ENCODE measurements at places on chromosomes 1 and 21.

GRCh38 chr1:152511596-152511995 is 993 bp downstream of the LCE5A start:
- no peak for DNase-seq

- no peak for DNase-seq
Observed at GRCh38 chr1:68181165-68181556, 51.2 kb downstream of the WLS start.

DNA sequence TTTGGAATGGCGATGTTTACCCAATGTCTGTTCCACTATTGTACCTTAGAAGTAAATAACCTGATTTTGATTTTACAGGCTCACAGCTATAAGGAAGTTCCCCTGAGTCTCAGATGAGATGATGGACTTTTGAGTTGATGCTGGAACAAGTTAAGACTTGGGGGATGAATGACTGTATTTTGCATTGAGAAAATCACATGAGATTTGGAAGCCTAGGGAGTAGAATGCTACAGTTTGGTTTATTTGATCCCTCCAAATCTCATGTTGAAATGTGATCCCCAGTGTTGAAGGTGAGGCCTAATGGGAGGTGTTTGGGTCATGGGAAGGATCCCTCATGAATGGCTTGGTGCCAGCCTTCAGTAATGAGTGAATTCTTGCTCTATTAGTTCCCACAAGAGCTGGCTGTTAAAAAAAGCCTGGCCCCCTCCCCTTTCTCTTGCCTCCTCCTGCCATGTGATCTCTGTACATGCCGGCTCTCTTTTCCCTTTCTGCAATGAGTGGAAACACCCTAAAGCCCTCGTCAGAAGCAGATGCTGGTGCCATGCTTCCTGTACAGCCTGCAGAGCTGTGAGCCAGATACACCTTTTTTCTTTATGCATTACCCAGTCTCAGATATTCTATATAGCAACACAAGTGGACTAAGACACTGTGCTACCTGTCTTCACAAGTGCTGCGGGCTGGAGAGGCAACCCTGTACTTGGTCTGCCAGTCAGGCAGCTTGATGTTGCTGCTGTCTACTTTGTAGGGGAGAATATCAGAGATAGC is 77.0 kb upstream of the TLR5 start:
- no peak for DNase-seq

DNA sequence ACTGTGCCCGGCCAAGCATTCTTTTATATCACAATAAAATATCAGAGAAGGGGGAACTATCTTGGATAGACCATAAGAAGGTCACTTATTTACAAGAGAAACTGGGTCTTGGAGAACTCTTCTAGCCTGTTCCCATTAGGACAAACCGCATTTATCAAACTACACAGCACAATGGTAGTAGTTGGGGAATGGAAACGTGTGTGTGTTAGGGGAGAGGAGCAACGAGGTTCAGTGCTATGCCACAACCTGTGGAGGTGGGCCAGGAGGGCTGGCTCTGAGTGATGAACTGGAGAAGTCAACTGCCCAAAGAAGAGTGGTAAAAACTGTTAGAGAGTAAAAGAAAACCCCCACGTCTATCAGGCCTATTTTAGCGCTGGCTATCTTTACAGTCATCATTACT is 1.6 kb downstream of the DONSON start:
- no peak for DNase-seq

GRCh38 chr1:12548279-12548972 is 69.6 kb downstream of the DHRS3 start:
- no peak for DNase-seq

DNA sequence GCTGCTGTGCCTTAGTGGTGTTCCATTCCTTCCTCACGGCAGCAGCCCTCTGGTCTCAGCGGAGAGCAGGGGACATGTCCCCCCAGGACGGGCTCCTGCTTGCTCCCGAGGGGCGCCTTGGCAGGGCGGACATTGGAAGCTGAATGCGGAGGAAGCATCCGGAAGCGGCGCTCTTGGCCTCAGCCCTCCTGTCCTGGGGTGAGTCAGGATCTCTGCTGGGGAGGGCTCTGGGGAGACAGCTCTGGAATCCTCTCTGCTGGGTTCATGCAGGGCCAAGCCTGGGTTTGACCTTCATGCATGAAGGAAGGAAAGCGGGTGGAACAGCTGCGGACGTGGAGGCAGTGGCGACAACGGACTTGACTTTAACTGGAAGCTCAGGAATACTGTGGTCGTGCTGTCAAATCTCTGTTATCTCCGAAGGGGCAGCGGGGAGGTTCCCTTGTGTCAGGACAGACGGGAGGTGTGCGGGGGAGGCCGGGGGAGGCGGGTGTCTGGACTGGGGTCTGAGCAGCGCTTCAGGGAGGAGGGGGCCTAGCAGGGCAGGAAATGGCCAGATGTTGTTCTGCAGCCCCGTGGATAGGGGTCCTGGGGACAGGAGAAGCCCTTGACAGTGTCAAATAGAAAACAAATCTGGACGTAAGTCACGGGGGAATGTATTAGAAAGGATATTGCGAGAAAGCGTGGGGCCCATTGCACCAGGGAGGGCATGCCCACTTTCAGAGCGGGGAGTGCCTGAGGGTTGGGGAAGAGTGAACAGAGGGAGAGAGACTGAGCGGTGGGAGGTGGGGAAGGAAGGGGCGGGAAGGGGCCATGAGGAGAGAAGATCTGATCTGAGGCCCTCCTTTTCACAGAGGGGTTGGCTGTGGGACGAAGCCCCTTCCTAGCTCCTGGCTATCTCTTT is 26.6 kb downstream of the CRYAA start:
- no peak for DNase-seq

DNA sequence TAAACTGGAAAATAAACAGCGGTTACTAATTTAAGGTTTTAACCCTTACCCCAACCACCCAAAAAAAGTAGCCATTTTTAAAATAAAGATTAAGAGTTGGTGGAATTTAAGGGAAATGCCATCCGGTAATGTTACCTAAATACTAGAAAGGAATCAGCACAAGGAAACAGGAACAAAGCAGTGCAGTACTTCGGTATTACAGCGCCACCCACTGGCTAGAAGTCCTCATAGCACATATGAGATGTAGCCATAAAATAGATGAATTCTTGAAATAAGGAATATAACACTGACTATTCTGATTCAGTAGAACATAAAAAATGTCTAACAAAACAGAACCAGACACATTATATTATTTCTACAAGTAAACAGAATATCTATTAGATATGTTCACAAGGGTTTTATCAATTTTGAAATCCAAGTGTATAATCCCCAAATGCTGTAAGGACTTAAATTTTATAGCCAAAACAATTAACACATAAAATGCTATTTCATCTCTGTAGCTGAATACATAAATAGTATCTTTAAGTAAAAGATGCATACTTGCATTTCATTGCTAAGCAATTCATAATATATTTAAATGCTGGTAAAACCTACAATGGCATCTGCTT is 58.8 kb downstream of the FRRS1 start:
- peak; percentile 50 for DNase-seq

DNA sequence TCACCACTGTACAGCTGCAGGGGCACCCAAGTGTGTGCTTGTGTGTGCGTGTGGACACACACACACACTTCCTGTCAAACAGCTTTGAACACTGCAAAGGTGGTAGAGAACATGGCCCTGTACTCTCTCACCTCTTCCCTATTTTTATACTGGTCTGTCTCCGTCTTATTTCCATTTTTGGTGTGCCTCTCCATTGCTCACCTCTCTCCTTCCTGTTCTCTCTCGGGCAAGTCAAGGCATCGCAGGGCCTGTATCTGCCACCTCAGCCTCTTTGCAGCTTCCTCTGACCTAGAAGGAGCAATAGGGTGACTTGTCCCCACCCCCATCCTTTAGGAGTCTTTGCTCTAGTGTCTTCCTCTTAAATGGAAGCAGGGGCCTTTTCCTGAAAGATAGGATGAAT is 2.2 kb downstream of the SMCP start:
- no peak for DNase-seq

DNA sequence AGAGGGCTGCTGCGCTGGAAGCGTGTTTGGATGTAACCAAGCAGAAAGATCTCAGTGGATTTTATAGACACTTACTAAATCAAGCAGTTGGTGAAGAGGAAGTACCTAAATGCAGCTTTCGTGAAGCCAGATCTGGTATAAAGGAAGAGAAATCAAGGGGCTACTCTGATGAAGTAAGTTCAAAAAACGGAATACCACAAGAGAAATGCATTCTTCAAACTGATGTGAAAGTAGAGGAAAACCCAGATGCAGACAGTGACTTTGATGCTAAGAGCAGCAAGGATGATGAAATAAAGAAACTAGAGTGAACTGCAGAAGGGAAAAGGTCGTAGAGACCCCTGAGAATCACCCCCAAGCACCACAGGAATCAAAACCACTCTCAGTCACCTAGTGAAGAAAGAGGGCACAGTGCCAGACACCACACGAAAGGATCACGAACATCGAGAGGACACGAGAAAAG is 40.8 kb upstream of the NEXN start:
- no peak for DNase-seq

GRCh38 chr1:101137144-101138126 is 99.4 kb upstream of the S1PR1 start:
- DNase-seq: no peak

DNA sequence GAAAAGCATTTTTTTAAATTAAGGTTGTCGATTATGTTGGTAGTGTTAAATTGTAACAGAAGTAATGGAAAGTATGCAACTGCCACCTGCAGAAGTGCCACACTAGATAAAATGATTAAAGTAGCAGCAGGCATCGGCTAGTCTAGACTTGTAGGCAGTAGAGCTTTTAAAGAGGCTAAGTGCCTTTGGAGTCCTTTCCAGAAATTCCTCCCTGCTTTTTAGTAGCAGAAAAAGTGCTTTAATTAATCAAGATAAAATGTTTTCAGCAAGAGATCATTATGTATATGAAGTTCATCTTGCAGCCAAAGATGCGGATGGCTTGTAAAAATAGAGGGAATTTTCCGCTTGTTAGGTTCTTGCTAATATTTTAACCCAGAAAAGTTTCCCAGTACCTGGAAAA is 87.1 kb upstream of the LRRC8D start:
- no peak for DNase-seq

GRCh38 chr1:106289265-106289928 is 767.1 kb upstream of the PRMT6 start:
- DNase-seq: no peak

DNA sequence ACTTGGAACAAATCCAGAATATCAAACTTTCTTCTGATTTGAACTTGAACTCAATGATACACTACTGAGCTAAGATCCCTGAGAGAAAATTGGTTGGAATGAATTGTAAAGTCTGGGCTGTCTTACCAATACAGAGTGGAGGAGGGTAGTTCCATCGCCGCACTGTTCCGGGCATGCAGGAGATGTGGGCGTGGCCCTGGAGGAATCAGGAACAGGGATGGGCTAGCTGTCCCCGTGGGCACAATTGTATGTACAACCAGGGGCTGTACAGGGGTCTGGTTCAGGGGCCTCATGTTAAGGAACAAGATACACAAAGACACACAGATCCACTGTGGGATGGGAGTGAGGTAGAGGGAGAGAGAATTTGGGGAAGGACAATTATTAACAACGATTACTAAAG is 144.3 kb downstream of the ZSCAN20 start:
- no peak for DNase-seq

DNA sequence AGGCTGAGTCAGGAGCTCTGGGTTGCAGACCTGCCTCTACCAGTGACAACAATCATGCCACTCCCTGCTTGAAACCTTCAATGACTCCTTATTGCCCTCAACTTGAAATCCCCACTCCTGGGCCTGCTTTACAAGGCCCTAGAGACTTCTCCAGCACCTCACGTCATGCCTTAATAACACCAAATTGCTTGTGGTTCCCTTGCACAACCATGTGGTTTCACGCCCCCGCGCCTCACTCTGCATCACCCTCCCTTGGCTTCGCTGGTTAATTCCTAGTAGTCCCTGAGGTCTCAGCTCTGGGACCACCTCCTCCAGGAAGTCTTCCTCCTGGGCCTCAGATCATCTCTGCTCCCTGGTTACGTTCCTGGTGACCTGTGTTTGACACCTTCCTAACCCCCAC is 33.0 kb downstream of the EPHA2 start:
- DNase-seq: no peak

DNA sequence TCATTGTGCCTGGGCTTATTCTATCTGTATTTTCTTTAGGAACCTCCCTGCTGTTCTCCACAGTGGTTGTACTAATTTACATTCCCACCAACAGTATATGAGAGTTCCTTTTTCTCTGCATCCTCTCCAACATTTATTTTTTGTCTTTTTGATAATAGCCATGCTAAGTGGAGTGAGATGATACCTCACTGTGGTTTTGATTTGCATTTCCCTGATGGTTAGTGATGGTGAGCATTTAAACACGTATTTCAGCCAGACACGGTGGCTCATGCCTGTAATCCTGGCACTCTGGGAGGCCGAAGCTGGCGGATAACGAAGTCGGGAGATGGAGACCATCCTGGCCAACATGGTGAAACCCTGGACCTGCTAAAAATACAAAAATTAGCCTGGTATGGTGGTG is 57.9 kb downstream of the SLAMF6 start:
- DNase-seq: no peak

GRCh38 chr1:157659576-157660247 is 40.9 kb downstream of the FCRL3 start:
- DNase-seq: no peak

DNA sequence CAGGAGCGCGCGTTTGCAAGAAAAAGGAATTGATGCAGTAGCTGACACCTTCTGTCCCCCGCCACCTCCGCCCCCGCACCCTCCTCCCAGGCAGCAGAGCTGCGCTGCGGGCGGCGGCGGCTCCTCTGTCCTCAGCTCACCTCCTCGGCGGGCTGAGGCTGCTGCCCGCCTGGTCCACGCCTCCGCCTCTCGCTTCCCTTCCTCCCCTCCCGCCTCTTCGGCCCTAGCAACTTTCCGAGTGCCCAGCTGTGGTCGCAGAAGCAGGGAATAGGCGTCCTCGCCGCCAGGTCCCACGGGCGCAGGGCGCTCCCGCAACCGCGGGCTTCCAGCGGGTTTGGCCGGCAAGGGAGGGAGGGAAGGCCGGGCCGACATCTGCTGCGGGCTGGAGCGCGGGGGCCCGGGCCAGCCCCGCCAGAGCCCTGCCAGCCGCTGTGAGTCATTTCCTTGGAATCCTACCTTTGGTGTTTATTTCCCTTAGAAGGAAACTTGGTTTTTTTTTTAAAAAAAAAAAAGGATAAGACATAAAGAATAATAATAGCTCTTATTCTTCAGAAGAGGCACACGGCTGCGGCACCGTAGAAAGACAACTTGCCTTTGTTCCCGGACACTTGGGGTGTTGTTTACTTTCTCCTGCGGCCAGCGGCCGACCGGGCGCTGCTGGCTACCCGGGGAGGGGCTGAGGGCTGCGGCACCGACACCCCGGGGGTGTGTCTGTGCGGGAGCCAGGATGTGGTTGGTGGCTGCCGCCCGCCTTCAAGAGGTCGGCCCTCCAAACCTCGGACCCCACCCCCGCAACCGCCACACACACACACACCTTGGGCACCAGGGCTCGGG is 1.1 kb downstream of the SERTAD4 start:
- DNase-seq: peak; percentile 70

GRCh38 chr1:198649968-198650338 is 11.1 kb downstream of the PTPRC start:
- DNase-seq: no peak

DNA sequence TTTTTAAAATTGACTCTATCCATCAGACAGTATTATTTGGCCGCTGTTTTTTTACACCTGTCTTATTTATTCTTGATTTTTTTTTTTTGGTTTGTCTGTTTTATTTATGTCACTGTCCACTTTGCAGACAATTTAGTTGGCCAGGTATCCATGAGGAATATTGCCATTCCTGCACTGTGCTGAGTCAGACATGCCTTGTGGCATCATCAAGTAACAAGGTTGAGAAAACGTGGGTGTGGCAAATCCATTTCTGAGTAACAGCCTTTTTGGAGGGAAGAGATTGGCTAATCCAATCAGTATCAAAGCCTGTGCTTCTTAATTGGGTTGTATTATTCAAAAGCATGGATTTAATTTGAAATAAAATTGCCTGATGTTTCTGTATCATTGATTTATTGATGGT is 463.1 kb downstream of the USP25 start:
- DNase-seq: no peak

All from foreskin melanocyte (primary cell).